ENCODE measurements at places on chromosomes 5 and 9.
A peak's percentile ranks its signal among the peaks of the same experiment; 100 is the strongest.

- no peak for DNase-seq
These were observed 575.8 kb upstream of the ZNF462 start for GRCh38 chr9:106287091-106287631.

- no peak for DNase-seq
These were observed 95.0 kb downstream of the NR6A1 start for GRCh38 chr9:124676159-124676551.

DNA sequence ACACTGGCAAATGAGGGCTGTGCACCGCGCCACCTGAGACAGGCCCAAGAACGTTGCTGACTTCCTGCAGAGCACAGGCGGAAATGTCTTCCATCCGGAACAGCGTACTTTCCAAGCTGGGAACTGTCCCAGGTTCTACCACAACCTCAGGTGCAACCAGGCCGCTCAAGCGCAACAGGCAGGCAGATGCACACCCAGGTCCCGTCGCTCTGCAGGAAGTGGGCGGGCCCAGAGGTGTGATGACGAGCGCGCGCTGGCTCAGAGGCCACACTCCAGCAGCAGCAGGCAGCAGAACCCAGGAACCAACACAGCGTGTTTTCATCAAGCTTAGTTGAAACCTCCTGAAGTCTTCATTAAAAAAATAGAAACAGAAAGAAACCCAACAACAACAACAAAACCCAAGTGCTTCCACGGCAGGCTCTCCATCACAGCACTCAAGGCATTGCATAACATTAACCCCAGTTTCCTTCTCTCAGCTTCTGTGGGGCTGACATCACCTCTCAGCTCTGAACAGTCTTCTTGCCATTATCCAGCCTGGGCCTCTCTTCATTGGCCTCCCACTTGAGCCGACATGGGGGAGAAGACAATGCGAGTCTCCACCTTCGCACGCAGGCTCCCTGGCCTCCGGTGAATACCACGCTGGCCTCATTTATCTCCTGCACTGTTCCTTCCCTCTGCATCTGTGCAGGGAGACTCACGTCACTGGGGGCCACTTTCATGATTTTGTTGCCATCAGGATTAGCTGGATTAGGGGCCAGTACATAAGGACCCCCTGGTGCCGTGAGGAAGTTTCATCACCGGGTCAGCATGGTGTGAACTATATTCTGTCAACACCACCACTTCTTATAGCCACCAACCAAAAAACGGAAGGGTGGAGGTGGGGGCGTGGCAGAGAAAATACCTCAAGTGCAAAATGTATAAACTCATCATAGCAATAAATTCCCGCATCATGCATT, 22.1 kb downstream of the PTCH1 start:
- DNase-seq, result peak; percentile 83

- DNase-seq, result no peak
These were observed 199.9 kb downstream of the PCSK5 start for GRCh38 chr9:76090330-76090729.

- no peak for DNase-seq
These were observed 120.2 kb downstream of the EGFLAM start for GRCh38 chr5:38378579-38378978.

DNA sequence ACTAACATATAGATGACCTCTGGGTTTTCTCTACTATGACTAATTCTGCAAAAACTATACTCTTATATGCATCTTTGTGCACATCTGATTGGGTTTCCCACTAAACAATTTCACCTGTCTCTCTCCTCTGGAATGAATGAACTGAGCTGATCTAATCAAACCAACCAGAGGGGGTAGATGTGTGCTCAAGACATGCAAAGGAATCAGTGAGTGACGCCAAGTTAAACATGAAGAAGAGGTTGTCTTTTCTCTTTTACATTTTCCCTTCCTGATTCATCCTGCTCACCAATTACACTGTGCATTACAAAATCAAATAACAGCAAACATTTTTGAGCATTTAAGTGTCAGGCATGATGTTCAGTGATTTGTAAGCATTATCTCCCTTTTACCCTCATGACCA, 29.6 kb upstream of the GRXCR2 start:
- DNase-seq, result no peak

- no peak for DNase-seq
These were observed 31.3 kb upstream of the TAS2R1 start for GRCh38 chr5:9661316-9662015.

- no peak for DNase-seq
These were observed 112.6 kb upstream of the ARRDC3 start for GRCh38 chr5:91495699-91496098.

DNA sequence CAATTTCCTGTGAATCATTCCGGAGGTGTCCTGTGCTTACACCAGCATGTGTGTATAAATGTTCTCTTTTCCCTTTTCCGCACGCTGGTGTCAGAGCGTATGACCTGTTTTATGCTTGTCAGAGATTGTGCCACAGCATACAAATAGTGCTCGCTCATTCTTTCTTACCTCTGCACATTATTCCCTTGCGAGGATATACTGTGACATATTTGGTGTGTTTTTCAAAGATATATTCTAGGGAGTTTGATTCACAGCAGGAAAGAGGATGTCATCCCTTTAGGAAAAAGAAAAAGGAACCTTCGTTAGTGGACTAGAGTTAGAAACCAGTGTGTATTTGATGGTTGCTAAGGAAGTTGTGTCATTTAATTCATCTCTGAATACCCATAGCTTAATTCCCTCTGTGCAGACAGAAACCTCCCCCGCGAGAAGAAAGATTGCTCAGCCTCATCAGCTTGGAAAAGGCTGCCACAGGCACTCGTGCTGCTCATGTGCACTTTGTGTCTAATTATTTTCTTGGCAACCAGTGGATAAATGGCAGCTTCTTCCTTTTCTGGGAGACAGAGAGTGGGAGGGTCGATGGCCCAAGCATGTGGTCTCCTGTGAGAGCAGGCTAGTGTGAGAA, 14.7 kb upstream of the CCIN start:
- no peak for DNase-seq

DNA sequence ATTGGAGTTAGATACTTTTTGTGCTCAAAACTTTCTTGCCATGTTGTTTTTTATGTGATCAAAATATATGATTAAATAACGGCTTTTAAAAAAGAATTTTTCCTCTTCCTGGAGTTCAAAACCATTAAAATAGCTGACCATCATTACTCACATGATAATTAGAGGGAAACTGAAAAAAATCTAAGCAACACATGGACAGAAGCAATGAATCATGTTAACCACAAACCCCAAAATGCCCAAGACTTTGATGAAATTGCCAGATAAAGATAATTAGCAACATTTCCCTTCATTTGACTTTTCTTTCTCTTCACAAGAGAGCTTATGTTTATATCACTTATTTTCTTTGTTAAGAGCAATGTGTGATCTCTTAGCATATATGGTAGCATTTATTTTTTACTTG, 1294.2 kb downstream of the EFNA5 start:
- DNase-seq, result no peak

DNA sequence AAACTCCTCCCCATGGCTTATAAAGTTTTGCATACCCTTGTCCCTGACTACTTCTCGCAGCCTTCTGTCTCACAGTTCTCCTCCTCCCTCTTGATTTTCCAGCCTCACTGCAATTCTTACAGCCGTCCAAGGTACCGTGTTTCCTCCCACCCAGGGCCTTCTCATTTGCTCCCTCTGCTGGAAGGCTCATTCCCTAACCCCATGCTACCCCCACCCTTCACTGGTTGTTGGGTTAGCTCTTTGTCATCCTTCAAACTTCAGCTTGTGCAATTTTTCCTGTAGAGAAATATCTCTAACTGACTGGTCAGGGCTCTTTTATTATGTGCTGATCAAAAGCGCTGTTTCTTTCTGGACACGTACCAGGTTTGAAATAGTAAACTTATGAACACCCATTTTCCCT, 329.2 kb downstream of the EBF1 start:
- DNase-seq, result no peak

GRCh38 chr5:172093965-172094364, 87.5 kb upstream of the FBXW11 start:
- no peak for DNase-seq

DNA sequence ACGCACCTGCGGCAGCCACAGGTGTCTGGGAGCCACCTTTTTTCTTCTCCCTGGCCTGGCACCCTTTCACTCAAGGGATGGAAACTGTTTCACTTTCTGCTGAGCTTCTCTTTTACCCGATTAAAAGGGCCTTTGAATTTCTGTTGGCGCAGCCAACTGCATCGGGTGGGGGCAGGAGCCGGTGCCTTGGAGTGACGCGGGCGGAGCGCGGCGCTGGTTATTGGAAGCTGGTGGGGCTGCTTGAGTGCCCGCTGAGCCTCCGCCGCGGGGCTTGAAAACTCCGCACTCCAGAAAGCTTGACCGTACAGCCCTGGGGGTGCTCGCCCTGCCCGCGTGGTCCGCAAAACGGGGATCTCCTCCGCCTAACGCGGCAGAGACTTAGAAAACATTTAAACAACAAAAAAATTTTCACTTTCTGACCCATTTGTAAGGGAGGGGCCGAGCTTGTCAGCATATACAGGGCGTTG, 52.0 kb upstream of the TJP2 start:
- DNase-seq, result no peak

DNA sequence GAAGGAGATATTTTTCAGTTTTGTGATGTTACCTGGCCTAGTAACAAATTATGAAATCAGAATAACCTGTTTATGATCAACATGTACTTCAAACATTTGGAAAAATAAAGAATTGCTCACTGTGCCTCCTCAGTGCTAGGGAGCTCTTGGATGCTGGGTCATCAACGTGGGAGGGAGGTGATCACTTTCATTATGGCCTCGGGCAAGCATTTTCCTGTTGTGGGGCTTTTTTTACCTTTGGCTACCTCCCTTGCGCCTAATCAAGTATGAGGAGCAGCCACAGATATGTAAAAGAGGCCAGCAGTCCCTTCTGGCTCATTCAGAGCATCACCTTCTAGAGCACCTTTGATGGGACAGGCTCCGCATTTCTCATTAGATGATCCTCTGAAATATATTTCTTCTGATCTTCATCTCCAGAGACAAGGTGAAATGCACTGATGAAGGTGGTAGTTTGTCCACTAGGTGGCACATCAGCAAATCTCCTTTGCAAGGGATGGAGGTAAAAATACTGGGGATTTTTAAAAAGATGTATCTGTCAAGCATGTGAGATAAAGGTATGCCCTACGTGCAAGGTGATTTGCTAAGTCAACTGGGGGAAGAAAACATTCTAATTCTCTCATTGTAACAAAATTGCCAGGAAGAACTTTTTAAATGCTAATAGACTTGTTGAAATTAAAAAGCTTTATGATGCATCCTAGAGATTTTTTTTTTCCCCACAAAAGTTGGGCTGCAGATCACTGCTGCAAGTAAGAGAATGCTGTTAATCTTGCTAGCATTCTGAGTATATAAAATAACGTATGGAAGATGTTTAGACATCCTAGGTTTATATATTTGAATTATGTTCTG, 218.2 kb downstream of the MAST4 start:
- DNase-seq, result peak; percentile 43

GRCh38 chr5:5352675-5353074, 69.8 kb upstream of the ICE1 start:
- DNase-seq, result no peak

DNA sequence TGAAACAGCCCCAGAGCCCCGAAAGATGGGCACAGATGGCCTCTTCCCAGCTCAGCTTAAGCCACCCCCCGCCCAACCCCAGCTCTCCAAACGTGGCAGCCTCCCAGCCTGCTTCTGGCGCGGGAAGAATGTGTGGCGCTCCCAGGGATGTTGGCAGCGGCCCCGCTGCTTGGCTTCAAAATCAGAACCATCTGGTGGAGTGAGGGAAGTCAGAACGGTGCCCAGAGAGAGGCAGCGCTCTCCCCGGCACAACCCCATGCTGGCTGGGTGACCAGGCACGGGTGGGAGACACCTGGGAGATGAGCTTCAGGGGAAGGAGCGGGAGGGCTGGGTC, 72.7 kb upstream of the ORM1 start:
- no peak for DNase-seq

GRCh38 chr5:95044096-95044495, 240.8 kb downstream of the MCTP1 start:
- no peak for DNase-seq

DNA sequence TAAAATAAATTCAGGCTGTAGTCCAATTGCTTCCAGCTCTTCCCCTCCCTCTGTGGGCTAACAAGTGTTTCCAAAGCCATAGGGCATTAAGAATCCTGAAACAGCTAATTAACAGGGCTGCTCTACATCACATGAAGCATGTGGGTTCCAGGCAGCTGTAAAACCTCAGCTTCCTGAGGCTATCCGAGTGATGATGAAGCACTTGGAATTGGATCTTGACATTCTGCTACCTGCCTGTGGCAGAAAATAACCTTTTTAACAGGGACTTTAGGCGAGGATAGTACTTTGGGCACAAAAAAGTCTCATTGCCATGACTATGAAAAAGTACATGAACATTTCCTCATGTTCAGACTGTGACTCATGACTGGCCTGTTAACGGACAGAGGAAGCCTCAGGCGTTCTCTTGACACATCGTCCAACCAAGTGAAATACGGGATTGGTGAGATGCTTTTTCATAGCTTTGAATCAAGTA, 107.2 kb downstream of the PDE4D start:
- no peak for DNase-seq

GRCh38 chr9:89523948-89524347, 26.0 kb upstream of the SEMA4D start:
- DNase-seq, result peak; percentile 73

GRCh38 chr5:10663489-10664179, 97.4 kb downstream of the DAP start:
- no peak for DNase-seq
